ENCODE measurements at places on chromosomes 16 and 17. TPM values are rescaled to one million over a fixed set of nuclear protein-coding genes. Genes with fewer than 3 reads are reported as not detected.

DNA sequence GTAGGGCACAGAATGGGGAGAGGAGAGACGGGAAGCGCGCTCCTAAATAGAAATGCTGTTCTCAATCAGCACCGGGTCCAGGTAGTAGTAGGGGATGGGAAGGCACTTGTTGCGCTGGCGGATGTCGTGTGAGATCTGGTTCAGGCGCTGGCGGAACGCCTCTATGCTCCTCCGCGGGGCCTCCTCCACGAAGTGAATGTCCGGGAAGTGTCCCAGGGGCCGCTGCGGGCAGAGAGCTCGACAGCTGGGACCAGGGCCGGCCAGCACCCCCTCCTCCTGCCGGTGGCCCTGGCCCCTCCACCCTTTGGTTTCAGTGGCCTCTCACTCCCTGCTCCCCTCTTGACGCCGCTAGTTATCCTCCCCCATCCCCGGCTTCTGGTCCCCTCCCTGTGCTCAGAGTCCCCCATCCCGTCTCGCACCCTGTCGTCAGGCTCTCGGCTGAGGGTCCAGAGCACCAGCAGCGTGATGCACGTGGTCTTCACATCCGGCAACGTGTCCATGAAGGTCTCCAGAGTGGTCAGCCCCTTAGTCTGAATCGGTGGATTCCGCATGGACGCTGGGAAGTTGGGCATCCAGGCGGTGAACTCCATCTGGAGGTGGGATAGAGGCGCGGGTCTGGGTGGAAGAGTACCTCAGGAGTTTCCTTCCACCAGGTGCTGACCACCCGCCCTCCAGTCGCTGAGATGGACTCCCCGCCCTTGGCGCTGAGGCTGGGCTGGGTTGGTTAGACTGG, 14.6 kb downstream of the ALOX12B start:
- no peak for DNase-seq

GRCh38 chr16:56793492-56793891, 63.6 kb downstream of the NUP93 start:
- DNase-seq = no peak

DNA sequence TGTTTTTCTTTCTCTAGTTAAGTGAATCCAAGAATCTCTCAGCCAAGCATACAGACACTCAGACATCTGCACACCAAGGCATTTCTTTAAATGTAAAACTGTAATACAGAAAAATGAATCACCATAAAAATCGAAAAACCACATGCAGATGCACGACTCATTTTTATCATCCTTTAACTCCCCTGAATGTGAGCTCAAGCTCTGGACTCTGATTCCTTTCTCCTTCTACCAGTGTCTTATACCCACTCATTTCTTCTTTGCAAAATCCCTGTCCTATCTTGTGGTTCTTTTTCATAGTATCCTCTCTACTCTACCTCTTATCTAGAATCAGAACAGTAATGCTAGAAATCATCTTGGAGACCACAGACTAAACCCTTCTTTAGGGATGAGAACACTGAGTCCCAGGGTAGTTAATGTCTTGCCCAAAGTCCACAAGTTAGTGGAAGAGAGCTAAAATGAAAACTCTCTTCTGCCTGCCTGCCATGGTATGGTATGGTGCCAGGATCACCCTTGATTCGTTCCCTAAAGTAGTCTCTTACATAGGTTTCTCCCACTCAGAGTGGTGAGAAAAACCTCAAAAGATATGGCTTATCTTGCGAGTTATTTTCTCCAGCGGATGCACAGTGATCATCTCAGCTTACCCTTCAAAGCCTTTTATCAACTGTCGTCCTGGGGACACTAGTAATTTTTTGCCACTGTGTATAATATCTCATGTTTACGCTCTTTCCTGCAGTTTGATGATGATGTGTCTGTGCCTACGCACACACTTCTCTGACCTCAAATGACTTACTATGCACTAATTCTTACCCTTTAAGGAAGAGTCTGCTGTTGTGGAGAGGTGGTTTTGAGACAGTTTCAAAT, 30.2 kb downstream of the BRD7 start:
- DNase-seq = no peak

DNA sequence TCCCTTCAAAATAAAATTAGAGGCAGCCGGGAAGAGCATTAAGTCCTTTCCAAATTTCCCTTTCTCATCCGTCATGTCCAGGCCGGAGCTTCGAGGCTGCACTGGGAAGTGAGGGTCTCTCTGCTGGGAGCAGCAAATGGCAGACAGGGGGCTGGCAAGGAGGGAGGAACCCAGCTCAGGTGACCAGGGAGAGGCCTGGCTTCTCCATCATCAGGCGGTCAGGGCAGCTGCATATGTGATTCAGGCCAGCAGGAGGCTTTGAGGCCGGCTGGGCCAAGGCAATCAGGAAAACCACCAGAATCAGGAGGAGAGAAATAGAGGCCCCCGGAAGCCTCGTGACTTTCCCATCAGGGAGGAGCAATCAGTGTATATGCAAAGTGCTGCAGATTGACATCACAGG, 85.0 kb upstream of the RPL38 start:
- DNase-seq = no peak

- DNase-seq = no peak
These were observed 147.8 kb downstream of the PRKCA start for GRCh38 chr17:66450008-66450851.

GRCh38 chr16:2148714-2149629, 547 bp downstream of the RAB26 start:
- DNase-seq = no peak

GRCh38 chr17:4004517-4005295, 40.5 kb upstream of the ATP2A3 start:
- no peak for DNase-seq

DNA sequence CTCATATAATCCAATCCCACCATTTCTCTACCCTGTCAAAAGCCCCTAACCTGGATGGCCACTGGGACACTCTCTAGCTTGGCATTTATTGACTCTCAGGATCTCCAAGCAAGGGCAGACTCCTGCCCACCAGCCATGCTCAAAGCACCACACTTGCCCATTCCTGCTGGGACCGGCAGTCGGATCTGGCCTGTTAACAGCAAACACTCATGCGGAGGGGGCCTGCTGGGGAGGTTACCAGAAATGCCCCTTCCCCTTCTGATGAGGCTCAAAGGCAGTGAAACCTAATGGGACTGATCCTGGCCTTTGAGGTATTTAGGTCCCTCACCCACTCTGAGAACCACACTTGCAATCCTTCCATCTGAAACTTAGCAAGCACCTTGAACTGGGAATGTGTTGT, 6.5 kb upstream of the CCL1 start:
- peak; percentile 66 for DNase-seq

- peak; percentile 56 for DNase-seq
These were observed 96.6 kb downstream of the METRNL start for GRCh38 chr17:83175822-83176622.

HBQ1 gene
- 1.1 TPM for total RNA-seq

ITGB4 gene
- total RNA-seq = 26.4 TPM
